ENCODE measurements at places on chromosomes 1 and 21.

DNA sequence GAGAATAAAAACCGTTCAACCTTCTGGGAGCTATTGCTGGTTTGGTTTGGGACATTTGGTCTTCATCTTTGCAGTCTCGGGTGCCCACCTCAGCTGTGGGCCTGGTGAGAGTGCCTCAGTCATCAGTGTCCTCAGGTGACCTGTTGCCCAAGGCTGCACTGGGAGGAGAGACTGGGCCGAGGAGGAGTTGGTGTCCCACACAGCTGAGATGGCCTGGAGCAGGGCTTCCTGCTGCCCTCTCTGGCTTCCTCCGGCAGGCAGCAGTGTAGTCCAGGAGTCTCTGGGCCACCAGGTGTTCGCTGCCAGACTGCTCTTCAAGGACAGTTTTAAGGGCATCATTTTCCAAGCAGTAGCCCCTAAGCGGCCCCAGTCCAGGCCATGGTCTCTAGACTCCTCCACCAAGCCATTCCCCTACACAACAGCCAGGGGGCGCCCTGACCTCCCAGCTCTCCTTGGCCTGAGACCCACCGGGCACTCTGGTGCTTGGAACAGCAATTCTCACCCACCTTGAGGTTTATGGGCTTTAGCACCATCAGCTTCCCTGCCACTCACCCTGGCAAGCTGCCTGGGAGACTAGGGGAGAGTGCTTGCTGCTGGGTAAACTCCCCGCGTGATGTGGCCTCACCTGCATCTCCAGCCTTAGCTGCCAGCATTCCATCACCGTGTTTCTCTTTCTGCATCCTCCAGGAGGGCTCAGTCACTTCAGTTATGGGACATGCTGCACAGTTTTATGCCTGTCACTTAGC lies 9.1 kb upstream of the SYTL1 start:
- peak; percentile 61 for DNase-seq

GRCh38 chr1:85313888-85314696 lies 37.7 kb upstream of the BCL10 start:
- no peak for DNase-seq

DNA sequence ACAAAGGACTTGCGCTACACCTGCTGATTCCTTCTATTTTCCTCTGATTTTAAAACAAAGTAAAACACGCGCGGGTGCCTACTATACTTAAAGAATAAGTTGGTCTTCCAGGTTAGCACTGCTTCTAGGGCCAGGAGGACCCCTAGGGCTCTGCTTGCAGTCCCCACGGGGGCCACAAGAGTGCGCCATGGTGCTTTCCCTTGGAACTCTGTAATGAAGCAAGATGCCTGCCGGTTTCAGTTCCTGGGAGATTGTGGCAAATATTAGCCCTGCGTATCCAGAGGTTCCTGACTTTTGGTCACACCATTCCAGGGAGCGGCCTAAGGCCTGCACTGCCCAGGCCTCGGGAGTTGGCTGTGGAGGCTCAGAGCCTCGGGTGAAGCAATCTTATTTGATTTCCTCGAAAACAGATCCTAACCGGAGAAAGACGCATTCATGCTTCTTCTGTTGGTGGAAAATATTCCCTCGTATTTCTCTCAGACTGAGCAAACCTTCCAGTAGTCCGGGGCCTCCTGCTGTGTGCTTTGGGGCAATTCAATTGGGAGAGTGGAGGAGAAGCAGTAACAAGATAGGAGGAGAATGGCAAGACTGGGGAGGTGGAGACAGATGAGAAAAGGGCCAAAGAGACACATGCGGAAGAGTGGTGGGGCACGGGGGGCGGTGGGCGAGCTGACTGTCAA lies 25.3 kb downstream of the ADAM30 start:
- peak; percentile 74 for DNase-seq

DNA sequence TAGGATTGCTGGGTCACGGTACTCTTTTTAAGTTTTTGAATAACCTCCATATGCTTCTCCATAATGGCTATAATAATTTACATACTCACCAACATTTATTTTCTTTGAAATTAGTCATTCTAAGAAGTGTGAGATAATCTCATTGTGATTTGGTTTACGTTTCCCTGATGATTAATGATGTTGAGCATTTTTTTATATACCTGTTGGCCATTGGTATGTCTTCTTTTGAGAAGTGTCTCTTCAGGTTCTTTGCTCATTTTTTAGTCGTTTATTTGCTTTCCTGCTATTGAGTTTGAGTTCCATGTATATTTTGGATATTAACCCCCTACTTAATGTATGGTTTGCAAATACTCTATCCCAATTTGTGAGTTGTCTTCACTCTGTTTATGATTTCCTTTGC lies 9.3 kb downstream of the RNF187 start:
- DNase-seq, result no peak

DNA sequence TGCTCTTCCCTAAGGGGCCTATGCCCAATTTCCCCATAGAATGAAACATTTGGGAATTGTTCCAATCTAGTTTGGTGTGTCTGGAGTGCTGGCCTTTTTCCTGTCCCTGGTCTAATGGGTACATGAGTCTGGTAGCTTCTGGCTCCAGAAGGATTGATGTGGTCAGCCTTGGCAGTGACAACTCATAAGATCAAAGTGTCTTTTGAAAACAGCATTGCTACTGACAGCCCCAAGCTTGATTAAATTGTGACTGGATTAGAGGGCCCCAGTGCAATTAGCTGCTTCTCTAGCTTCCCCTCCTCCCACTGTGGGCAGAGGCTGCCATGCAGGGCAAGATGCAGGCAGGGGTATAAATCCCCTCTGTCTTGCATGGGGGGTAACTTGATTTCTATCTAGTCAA lies 130.9 kb downstream of the UCK2 start:
- no peak for DNase-seq

DNA sequence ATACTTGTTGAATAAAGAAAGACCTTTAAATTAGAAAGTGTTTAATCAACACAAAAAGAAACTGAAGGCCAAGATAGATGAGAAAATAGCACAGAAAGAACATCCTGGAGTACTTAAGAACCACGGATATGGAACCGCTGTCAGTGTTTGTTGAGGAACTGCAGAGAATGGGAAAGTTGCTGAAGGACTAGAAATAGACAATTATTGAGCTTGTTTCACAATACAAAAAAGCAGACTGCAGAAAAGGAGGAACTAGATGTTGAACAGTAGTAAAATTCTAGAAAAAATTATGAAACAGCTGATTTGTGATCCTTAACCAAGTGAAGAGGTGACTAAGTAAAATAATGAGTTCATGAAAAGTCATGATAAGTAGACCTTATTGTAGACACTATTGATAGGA lies 29.7 kb downstream of the MYSM1 start:
- no peak for DNase-seq

DNA sequence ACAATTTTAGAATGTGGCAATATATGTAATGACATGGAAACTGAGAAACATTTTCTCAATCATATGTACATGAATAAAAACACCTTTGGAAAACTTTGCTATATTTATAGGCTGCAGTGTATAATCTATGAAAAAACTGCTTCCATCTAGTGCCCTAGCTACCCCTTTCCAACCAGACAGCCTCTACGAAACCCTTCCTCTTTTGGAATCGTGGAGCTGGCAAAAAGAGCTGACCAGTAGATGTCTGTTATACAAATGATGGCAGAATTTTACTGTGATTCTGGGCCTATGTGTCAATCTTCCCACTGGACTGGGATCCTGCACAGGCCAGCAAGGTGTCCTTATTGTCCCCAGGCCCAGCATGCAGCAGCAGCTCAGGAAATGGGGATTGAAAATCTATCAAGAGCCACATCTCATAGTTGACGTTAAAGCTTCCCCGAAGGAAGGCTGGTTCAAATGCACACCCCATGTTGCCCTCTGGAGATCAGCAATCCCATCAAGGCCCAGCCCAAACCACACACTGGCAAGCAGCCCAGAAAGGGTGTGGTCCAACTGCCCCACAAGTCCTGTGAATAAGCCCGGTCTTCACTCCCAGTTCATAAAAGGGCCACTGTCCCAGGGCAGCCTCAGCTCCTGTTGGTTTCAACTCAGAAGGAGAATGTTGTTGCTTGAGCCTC lies 8.8 kb upstream of the FAM20B start:
- DNase-seq, result peak; percentile 88

DNA sequence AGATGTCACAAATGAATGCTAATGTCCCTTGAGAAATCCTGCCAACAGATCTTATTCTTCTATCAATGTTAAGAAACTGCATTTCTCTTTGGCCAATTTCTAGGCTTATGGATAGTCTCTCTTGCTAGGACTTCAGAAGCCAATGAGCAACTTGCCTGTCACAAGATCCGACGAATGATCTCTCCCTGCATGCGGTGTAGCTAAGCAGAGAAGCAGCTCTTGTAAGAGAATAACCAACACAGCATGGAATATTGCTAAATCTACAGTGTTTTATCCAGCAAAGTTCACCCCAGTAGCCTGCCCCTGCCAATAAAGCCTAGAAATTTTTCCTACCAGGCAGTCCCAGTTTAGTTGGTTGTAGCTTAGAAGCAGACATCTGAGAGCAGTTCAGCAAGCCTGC lies 2.1 kb upstream of the SLC44A5 start:
- DNase-seq, result no peak

GRCh38 chr1:147669469-147670318 lies 630 bp downstream of the ACP6 start:
- DNase-seq, result peak; percentile 38

- peak; percentile 34 for DNase-seq
Observed at GRCh38 chr1:29736582-29737188, 500.4 kb downstream of the PTPRU start.

GRCh38 chr1:235945775-235946570 lies 79.3 kb upstream of the LYST start:
- DNase-seq, result no peak

DNA sequence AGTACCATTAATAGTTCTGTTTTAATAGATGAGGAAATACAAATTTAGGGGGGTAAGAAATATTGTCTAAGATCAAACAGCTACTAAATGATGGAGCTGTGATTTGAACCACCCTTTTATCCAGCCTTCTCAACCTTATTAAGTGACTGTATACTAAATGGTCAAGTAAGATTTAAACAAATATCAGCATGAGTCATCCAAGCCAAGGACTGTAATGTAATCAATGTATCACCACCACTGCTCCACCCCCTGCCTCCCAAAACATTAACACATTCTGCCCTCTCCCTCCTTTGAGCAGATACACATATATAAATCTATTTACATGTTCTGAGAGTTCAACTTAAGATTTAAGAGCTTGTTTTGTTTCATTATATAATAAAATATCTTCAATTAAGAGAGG lies 58.9 kb downstream of the LRRC40 start:
- no peak for DNase-seq

DNA sequence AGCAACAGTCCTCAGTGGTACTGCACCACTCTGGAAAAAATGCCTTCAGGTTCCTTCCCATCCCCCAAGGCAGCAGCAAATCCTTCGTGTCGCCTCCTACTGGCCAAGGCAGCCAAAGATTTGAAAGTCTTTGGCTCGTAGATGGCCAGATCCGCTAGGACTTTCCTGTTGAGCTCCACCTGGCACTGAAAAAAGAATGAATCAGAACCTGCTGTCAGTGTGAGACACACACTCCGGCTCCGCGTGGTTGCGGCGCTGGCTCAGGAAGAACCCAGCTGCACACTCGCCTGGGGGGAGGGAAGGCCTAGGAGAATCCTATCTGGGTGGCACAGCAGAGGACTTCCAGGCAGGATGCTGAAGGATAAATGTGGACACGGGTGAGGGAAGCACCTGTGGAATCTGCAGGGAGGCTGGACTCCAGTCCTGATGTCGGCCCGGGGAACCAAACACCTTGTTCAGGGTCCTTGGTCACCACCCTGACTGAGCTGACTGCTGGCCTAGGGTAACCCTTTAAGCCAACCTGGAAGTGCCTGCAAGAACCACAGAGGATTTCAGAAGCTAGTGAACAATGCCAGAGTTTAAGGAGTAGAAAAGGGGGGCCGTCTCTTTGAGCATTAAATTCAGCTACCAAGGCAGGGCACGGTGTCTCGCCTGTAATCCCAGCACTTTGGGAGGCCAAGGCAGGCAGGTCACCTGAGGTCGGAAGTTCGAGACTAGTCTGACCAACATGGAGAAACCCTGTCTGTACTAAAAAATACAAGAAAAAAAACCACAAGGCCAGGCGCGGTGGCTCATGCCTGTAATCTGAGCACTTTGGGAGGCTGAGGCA lies 3.2 kb upstream of the CCNL2 start:
- no peak for DNase-seq

GRCh38 chr1:55192093-55192492 lies 23.1 kb downstream of the USP24 start:
- no peak for DNase-seq

DNA sequence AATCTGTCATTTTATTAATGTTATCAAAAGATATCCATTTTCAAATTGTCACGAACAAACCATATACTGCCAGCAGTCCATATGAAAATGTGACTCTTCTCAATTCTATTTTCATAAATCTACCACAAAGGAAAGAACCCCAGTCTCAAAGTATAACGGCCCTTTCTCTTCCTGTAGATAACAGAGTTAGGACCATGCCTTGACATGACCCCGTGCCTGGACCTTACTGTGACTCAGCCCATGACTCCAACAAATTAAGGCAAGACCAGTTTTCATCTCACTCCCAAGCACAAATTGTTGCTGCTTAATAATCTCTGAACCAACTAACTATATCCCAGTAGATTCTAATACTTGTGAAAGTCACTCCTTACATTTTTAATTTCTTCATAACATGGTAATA lies 124.4 kb upstream of the NFIA start:
- DNase-seq, result no peak

DNA sequence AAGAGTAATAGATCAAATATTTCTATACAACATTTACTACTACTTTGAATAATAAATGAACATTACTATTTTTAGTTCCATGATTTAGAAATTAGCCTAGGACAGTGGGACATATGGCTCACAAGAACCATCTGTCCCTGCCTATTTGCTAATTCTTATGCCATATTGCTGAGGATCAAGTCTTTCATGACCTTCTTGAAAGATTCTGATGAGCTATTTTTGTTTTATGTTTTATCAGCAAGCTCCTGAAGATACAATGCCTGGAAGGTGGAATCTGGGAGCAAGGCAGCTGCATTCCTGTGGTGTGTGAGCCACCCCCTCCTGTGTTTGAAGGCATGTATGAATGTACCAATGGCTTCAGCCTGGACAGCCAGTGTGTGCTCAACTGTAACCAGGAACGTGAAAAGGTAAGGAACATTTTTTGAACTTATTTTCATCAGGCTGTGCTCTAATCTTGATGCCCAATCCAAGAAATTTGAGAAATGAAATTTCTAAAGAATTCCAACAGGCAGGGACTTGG lies 326.7 kb downstream of the PAPPA2 start:
- DNase-seq, result no peak

DNA sequence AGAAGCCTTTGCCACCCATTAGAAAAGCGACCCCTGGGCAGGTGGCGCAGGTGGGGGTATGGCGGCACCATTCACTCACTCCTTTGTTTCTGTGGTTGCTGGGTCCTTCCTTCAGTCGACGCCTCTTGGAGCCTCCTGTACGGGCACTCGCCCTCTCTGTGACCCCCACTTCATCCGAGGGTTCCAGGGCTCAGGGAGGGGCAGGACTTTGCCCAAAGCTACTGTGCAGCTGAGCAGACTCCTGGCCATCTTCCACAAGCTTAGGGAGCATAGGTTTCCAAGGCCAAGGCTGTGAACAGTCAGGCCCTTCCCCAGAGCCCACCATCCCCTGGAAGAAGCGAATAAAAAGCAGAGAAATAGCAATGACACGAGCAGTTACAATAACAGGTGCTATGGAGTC lies 190.7 kb upstream of the ARHGEF16 start:
- DNase-seq, result no peak

- DNase-seq, result no peak
Observed at GRCh38 chr1:110160538-110161100, 10.3 kb downstream of the SLC6A17 start.
